ENCODE measurements at places on chromosomes 13 and 19. TPM values are rescaled to one million over a fixed set of nuclear protein-coding genes. Genes with fewer than 3 reads are reported as not detected.

GRCh38 chr13:20360041-20360491 is 127.9 kb upstream of the GJB6 start:
- DNase-seq: no peak

DNA sequence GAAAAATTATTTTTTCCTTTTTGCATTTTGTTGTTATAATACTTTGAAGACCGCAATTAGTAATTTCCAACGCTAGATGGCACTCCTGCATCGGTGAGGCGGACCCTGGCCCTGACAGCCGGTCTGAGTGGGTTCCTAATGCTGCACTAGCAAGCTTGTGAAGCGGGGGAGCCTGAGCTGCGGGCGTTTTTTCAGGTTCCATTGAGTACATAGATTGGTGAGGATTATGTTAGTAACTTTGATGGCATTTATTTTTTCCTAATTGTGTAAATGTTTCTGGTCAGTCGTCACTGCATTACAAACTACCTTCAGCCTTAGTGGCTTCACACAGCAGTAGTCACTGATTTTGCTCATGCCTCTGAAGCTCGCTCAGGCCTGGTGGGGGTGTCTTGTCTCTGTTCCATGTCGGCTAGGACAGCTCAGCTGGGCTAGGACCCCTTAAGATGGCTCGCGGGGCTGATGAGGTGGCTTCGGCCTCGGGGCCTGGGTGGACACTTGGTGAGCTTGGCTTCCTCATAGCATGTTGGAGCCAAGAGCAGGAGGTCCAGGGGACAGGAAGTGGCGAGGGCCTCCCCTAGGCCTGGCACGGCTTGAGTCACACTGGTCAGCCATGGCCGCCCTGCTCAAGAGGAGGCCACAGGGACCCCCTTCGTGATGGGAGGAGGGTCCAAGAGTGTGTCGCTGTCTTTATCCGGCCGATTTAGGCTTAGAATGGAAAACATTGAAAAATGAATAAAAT is 25.0 kb downstream of the ERCC5 start:
- DNase-seq: no peak

- DNase-seq: no peak
Observed at GRCh38 chr13:59663707-59664106, 500.0 kb downstream of the DIAPH3 start.

DNA sequence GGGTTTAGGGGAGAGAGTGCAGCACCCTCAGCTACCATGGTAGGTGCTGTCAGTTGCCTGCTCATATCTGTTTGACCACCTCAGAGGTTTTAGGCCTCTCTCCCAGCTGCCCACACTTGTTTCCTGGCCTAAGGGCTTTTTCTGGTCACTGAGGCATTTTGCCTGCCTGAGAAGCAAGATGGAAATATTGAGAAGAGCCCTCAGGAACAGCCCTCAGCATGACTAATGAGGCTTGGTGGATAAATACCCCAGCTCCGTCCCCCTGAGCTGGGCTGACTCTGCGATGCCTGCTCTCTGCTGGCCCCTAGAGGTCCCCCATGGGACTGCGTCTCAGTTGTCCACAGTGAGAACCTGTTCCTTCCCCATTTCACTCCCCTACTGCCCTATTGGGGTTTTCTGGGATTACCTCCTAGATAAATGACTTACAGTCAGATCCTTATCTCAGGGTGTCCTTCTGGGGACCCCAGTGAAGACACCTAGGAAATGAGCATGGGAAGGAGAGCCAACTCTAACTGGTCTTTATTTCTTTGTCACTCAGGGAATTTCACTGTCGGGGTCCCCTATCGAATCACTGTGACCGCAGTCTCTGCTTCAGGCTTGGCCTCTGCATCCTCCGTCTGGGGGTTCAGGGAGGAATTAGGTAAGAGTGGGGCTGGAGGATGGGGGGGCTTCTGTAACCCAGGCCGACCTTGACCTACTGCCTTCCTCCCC is 13.3 kb downstream of the PALM3 start:
- DNase-seq: no peak

Gene ZNF256
- total RNA-seq: 10.0 TPM

Measured in lower leg skin (tissue), 4 donors.